Activated naive CD4-positive, alpha-beta T cell treated with anti-CD3 and anti-CD28 coated beads, Interleukin-2, amount 50 U/mL, for 72 hours (primary cell): ENCODE measurements at places on chromosomes 2 and 18.

DNA sequence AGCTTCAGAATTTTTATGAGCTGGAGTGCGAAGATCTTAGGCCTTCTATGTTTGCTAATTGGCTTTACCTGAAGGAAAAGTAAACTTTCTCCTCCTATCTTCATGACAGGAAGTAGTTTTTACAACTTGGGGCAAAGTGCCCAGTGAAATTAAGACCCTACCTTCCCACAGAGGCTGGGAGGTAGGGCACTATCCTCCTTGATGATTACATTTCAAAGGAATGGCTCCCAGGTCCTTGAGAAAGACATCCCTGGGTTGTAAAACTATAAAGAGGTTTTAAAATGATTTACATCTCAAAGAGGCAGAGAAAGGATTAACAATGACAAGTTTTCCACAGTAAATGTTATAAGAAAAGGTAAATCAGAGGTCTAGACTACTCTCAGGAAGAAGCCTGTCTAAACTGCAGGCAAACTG, 155.8 kb downstream of the CDH7 start:
- DNase-seq, result no peak

- no peak for DNase-seq
These were observed 297.1 kb downstream of the AGPS start for GRCh38 chr2:177689623-177690022.

DNA sequence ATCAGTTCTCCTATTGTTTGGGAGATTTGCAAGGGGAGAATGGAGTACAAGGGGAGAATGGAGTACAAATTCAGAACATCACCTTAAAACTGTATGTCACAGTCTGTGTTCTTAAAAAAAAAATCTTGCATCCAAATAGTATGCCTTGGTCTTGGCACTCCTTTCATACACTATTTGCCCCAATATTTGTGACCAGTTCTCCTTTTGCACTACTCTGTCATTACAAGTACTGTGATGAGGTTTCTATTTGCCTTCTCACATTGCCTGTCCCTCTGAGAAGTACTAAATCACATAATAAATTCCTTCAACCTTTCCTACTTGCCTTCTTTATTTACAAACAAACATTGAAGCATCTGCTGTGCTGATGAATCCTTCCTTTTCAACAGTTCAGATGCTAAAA, 36.0 kb upstream of the NCK2 start:
- no peak for DNase-seq

DNA sequence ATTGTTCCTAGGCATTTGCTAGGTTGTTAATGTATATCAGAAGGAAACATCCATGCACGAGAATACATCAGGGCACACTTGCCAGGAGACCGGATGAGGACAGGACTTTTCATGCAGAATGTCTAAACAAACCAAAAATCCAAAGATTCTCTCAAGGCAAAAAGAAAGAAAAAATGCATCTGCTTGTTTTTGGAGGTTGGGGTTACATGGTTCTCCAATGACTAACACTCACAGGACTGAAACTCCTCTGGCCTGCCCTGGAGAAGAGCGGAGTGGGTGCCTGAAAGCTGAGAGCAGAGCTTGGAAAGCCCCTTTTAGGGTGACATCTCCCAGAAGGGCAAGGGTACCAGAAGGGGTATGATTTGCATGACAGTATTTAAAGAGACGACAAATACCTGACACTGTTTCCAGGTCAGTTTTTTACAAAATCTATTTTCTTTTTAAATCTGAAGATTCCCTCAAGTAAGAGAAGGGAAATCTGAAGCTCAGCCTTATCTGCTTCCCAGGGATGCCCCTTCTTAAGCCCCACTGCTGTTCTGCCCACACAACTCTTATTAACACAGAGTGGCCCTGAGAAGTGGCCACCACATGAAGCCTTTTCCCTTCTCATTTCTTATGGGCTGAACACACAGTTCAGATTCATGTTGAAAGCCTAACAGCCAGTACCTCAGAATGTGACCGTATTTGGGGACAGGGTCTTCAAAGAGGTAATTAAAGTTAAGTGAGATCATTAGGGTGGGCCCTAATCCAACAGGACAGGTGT, 216.4 kb downstream of the STK39 start:
- DNase-seq, result no peak

- no peak for DNase-seq
These were observed 844.6 kb upstream of the ID2 start for GRCh38 chr2:7837237-7837760.

GRCh38 chr2:217086038-217086522, 226.2 kb upstream of the TNP1 start:
- DNase-seq, result peak; percentile 63

DNA sequence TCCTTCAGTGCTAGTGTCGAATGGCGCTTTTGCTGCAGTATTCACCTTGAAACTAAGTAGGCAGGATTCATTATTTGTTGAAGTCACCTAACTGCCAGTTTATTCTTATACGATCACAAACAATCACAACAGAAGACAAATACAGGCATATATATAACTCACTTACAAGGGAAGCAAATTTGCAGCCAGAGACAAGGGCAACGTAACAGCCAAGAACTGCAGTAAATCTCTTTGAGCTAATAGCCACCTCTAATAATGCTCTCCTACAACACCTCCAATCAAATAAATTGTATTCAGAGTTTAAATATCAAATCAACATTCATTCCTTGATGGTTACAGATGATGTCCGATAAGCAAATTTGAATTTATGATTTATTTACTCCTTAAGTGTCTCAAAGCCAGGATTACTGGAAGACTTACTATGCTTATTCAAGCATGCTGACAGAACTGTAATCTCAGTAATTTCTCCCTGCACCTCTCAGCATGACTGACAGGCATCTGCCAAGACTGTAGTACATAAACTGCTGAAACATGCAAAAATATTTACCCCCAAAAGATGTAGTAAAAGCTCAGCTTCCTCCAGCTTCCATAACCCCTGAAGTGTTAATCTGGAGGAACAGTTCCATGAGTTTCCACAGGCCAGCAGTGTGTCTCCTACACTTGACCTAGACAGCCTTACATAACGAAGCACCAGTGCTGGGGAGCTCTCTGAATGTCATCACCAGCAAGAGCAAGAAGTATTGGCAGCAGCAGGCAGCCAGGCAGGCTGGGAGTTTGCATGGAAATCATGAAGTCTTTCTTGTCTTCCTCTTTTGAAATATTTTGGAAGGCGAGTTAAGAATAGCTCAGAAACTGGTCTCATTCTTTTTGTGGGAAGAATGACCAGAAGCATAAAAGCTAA, 20.9 kb upstream of the SCN1A start:
- no peak for DNase-seq

DNA sequence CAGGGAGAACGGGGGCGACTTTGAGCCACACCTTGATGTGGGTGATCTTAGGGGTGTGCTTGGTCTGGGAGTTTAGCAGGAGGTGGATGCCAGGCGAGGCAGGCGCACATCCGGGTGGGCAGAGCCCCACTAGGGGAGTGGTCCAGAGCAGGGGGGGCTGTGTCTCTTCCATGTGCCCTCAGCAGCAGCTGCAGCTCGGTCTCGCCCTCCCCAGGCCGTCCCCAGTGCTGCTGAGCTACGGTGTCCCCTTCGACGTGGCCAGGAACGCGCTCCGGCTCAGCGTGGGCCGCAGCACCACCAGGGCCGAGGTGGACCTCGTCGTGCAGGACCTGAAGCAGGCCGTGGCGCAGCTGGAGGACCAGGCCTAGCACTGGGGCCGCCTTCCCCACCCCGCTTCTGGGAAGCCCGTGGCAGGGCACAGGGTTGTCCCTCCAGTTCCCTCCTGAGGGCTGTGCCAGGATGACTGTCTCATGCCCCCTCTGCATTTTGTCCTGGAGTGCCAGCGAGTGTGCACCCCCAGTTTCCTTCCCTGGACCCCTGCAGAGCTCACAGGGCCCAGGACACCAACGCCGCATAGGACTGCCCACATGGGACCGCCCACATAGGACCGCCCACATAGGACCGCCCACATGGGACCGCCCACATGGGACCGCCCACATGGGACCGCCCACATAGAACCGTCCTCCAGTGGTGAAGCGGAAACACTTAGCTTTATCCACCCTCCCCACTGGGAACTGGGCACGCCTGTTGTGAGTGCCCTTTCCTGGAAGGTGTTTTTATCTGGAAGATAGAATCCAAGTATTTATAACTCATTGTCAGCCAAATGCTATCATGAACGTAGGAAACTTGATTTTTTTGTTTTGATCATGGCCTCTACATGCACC, 1.9 kb upstream of the ESPNL start:
- DNase-seq, result no peak

GRCh38 chr2:29617351-29617750, 304.0 kb downstream of the ALK start:
- no peak for DNase-seq

DNA sequence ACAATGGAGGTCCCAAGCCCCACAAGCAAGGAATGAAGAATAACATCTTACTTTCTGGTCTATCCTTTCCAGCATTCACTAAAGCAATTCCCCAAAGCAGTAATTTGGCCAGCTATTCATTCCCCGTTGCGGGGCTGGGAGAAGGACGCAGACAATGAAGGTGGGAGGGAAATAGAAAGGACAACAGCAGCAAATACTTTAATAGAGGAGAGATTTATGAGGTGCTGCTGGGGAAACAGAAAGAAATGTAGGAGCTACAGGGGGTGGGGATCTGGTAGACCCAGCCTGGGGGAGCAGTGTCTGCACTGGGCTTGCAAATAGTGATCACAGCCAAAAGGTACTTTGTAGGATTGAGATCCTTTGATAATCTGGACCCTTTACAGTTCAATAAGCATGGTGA, 13.9 kb upstream of the ATL2 start:
- DNase-seq, result no peak

DNA sequence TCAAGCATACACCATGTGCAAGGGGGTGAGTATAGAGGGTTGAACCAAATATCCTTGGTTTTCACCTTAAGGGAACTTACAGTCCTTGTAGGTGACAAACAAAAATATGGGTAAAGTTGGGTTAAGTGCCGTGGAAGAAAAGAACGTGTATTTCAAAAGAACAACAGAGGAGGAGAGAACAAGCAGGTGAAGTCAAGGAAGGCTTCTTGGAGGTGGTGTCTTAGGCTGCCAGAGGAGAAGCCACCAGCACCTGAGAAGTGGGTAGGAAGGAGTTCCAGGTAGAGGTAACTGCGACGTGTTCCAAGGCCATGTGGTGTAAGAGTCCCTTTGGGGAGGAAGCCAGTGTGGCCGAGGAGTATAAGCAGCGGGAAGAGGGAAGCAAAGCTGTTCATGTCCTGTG, 27.2 kb downstream of the CABLES1 start:
- DNase-seq, result no peak

DNA sequence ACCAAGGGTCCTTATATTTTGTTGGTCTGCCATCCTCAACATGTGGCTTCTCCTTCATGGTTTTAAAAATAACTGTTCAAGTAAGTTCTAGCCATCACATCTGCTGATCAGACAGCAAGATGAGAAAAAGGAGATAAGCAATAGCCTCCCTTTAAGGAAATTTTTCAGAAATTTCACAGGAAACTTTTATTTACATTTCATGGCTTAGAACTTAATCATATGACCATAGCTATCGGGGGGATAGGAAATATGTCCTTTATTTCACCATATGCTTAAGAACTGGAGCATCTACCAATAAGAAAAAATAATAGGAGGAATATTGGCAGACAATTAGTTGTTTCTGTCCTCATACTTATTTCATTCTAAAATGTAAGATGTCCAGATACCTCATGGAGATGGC, 16.2 kb downstream of the ATF2 start:
- DNase-seq, result no peak

DNA sequence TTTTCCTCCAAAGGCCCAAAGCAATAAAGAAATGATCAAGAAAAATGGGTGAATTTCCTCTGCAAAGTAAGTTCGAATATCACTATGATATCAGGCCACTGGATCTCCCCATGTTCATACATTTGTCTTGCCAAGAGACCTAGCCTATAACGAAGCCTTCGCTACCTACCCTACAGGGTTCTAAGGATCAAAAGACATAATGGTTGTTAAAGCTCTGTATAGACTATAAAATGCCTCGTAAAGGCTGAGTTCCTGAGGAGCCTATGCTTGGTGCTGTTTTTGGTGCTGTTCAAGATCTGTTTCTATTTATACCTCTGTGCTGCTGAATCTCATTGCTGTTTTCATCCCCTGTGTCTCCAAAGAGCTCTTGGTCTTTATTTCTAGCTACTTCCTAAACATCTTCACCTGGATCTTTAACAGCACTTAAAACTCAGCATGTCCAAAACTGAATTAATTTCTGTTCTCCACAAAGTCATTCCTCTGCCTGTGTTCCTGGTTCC, 254.4 kb upstream of the CHAC2 start:
- DNase-seq, result no peak

GRCh38 chr18:23556145-23556780, 30.0 kb downstream of the NPC1 start:
- no peak for DNase-seq

DNA sequence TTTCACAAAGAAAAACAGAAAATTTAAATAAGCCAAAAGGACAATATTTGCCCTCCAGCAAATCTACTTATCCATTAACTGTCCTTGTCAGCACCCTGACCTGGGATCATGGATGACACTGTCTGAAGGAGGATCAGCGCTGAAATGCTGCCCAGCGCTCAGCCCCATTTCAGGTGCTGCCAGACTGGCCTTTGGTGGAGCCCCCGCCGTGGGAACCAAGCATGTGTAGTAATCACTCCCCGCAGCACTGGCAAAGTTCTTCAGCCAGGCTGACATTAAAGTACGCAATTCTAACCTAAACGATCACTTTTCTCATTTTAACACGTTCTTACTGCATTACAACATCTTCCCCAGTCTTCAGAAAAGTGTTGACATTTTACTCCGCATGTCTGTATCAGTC, 108.6 kb upstream of the GPC1 start:
- DNase-seq, result no peak

GRCh38 chr2:75500633-75501032, 60.1 kb downstream of the EVA1A start:
- no peak for DNase-seq

DNA sequence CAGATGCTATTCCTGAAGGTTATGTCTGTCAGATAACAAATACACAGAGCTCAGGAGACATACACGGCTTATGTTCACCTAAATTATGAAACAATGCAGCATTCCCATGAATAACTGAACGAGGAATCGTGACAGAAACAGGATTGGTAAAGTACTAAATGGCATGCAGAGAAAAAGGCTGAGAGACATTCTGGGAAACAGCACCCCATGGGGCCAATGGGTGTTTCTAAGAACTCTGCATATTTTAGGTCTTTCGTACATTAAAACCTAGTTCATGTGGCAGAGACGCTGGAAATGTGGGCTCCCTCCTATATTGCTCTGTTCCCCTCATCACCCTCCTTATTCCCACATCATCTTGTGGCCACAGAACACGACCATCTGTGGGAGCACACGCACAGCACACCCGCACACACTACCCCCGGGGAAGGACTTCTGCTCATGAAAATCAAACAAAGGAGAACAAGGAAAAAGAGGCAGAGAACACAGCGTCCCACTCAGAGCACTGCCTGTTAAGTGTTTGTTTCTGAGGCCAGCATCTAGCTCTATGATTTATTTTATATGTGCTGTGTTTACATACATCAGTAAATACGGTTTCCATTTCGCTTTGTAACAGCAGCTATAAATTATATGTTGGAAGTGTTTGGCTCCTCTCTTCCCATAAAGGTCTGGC, 143.6 kb downstream of the AFF3 start:
- no peak for DNase-seq

DNA sequence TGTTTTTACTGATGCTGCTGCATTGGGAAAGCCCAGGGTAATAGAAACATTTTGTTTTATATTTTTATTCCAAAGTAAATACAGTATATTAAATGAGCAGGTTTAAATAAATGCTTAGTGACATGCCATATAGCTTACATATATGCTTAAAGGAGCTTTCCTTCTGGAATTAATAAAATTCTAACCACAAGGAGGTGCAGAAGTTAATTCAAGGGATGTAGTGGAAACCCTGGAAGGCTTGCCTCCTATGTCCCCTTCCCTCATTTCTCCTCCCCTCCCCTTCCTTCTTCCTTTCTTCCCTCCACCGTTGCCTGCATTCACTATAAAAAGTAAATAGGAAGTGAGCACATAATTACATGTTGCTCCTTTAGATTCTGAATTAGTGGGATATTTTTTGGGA, 96.3 kb downstream of the UBE2E3 start:
- DNase-seq, result no peak
